GM04503 (cell line): ENCODE measurements at places on chromosomes 11 and 22.

GRCh38 chr11:48032721-48033120 lies 52.4 kb downstream of the PTPRJ start:
- no peak for DNase-seq

- no peak for DNase-seq
Observed at GRCh38 chr11:117713538-117713991, 83.5 kb downstream of the DSCAML1 start.

- DNase-seq: no peak
Observed at GRCh38 chr11:86593833-86594232, 78.6 kb downstream of the ME3 start.

DNA sequence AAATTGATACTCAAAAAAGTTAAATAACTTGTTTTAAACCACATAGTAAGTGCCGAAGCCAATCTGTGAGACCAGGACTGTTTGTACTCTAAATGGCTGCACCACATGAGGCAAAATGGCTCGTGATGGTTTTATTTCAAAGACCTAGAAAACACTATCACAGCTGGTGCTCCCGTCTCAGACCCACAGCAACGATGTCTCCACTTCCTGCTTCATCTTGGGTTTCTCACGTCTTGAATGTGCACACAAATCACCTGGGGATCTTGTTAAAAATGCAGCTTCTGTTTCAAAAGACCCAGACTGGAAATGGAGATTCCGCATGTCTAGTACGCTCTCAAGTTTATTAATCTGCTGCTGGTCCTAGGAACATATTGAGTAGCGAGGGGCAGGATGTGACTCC lies 1.2 kb downstream of the CD3E start:
- DNase-seq: no peak

DNA sequence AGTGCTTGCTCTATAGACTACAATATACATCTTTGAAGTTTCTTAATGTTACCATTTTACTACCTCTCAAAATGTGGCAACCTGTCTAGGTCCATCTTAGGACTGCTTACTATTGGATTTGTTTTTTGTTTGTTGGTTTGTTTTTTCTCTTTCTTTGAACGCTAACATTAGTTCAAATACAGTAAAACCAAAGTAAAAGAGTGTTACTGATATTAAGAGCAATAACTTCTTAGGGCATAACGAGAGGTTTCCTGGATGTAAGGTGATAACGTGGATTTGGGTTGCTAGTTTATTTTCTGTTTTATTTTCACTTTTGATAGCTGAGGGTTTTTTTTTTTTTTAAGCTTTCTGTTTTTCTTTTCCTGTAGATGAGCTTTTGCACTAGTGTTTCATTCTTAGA lies 43.6 kb downstream of the TMEM135 start:
- no peak for DNase-seq

- DNase-seq: no peak
Observed at GRCh38 chr11:128926437-128927107, 16.1 kb downstream of the TP53AIP1 start.

DNA sequence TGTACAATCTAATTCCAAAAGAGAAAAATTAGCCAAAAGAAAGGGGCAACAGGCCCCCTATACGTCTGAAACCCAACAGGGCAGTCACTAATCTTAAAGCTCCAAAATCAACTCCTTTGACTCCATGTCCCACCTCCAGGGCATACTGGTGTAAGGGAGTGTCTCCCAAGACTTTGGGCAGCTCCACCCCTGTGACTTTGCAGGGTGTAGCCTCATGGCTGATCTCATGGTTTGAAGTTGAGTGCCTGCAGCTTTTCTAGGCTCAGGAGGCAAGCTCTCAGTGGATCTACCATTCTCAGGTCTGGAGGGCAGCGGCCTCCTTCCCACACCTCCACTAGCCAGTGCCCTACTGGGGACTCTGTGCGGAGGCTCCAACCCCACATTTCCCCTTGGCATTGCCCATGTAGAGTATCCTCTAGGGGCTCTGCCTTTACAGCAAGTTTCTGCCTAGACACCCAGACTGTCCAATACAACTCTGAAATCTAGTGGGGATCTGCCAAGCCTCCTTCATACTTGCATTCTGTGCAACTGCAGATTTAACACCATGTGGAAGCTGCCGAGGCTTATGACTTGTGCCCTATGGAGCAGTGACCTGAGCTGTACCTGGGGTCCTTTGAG lies 94.5 kb downstream of the TRIM29 start:
- DNase-seq: no peak
